Naive thymus-derived CD4-positive, alpha-beta T cell (primary cell): ENCODE measurements at places on chromosomes 2 and 18.

GRCh38 chr2:232857158-232857563, 12.9 kb upstream of the SNORC start:
- DNase-seq = no peak
- H3K27me3 ChIP-seq = no peaks in the 10 kb centered on the region
- H3K36me3 ChIP-seq = peaks cover 17% of the 10 kb centered on the region
- no peak overlapping the region for H3K4me3 ChIP-seq
- H3K4me1 ChIP-seq = no peaks in the 10 kb centered on the region
- no peak overlapping the region for H3K27ac ChIP-seq

- H3K27ac ChIP-seq = no peak overlapping the region
- no peaks in the 10 kb centered on the region for H3K36me3 ChIP-seq
- no peak for DNase-seq
- H3K4me1 ChIP-seq = no peaks in the 10 kb centered on the region
Measured at GRCh38 chr2:60294901-60295635, 258.4 kb downstream of the BCL11A start.

DNA sequence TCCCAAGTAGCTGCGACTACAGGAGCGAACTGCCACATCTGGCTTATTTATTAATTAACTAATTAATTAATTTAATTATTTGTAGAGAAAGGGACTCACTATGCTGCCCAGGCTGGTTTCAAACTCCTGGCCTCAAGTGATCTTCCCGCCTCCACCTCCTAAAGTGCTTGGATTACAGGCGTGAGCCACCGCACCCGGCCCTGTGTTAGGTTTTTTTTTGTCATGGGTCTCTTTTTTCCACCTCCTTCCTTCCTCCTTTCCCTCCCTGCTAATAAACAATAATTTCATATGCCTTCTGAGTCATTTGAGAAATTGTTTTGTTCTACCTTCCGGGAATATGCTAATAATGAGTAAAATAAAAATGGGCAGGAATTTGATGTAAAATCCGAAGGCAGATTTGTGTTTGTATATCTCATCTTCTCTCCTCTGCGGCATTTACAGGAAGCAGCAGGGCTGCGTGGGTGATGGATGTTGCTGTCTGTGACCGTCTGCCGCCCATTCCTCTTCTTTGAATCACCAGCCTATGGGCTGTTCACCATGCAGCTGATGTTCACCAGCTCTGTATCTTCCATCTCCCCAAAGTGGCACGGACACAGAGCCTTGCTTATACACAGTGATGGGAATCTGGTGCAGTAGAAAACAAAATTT, 89.9 kb downstream of the ACSL3 start:
- no peaks in the 10 kb centered on the region for H3K27me3 ChIP-seq
- no peaks in the 10 kb centered on the region for H3K4me1 ChIP-seq
- H3K4me3 ChIP-seq = no peak overlapping the region
- H3K36me3 ChIP-seq = no peaks in the 10 kb centered on the region
- H3K27ac ChIP-seq = no peak overlapping the region
- no peak for DNase-seq

DNA sequence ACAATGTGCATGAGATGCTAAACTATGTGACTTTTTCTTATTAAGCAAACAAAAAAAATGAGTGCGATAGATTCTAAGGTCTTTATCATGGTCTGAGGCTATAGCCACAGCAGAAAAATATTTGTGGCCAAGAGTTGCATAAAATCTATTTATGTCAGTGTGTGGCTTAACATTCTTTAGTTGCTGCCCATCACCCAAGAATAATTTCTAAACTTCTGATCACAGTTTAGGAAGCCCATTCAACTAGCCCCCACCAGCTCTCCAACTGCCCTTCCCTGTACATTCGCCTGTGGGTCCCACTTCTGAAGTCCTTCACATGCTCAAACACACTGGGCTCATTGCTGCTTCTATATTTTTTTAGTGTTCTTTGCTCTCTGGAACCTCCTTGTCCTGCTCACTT, 107.1 kb downstream of the CTNNA2 start:
- H3K27me3 ChIP-seq = no peaks in the 10 kb centered on the region
- DNase-seq = no peak
- H3K27ac ChIP-seq = no peak overlapping the region
- H3K36me3 ChIP-seq = no peaks in the 10 kb centered on the region
- no peaks in the 10 kb centered on the region for H3K4me1 ChIP-seq

GRCh38 chr18:3214855-3215637, 4.7 kb downstream of the MYOM1 start:
- H3K27ac ChIP-seq = no peak overlapping the region
- H3K4me3 ChIP-seq = no peak overlapping the region
- no peaks in the 10 kb centered on the region for H3K36me3 ChIP-seq
- no peaks in the 10 kb centered on the region for H3K4me1 ChIP-seq
- no peak for DNase-seq

DNA sequence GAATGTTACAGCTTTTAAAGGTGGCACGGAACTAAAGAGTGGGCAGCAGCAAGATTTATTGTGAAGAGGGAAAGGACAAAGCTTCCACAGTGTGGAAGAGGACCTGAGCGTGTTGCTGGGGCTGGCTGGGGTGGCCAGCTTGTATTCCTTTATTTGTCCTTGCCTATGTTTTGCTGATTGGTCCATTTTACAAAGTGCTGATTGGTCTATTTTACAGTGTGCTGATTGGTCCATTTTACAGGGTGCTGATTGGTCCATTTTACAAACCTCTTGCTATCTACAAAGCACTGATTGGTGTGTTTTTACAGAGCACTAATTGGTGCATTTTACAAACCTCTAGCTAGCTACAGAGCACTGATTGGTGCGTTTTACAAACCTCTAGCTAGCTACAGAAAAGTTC, 109.7 kb upstream of the DDX18 start:
- H3K27me3 ChIP-seq = no peaks in the 10 kb centered on the region
- no peak for DNase-seq
- H3K36me3 ChIP-seq = no peaks in the 10 kb centered on the region
- no peaks in the 10 kb centered on the region for H3K4me1 ChIP-seq
- no peak overlapping the region for H3K27ac ChIP-seq

- H3K4me3 ChIP-seq = no peak overlapping the region
- peaks cover 2% of the 10 kb centered on the region for H3K27me3 ChIP-seq
- no peaks in the 10 kb centered on the region for H3K36me3 ChIP-seq
- H3K4me1 ChIP-seq = peaks cover under 1% of the 10 kb centered on the region
- no peak for DNase-seq
- H3K27ac ChIP-seq = no peak overlapping the region
Measured at GRCh38 chr18:49967171-49967570, 153.8 kb upstream of the ACAA2 start.

DNA sequence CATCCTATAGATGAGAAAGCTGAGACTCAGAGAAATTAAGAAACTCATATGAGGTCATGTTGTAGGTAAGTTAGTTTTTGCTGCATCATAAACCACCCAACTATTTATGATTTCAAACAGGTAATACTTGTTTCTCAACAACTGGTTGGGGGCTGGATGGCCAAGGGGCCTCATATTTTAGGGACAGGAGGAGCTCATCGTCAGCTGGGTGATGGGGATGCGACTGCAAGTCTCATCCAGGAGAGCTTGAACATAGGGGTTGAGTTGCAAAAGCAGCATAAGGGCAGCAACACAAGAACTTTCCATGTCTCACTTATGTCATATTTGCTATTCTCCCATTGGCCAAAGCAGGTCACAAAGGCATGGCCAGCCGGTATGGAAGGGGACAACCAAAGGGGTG, 3.6 kb upstream of the RNU2-63P start:
- no peak overlapping the region for H3K4me3 ChIP-seq
- H3K4me1 ChIP-seq = peaks cover 4% of the 10 kb centered on the region
- DNase-seq = no peak
- no peak overlapping the region for H3K27ac ChIP-seq
- no peaks in the 10 kb centered on the region for H3K36me3 ChIP-seq

- H3K4me1 ChIP-seq = no peaks in the 10 kb centered on the region
- peaks cover 75% of the 10 kb centered on the region for H3K36me3 ChIP-seq
- H3K4me3 ChIP-seq = no peak overlapping the region
- no peaks in the 10 kb centered on the region for H3K27me3 ChIP-seq
Measured at GRCh38 chr18:59340817-59341216, 18.2 kb downstream of the LMAN1 start.
